ENCODE measurements at places on chromosomes 12 and 14.

- no peak for DNase-seq
Observed at GRCh38 chr12:51896236-51896635, 8.3 kb downstream of the ANKRD33 start.

GRCh38 chr14:61043506-61043905 is 62.5 kb downstream of the SLC38A6 start:
- DNase-seq, result no peak

- DNase-seq, result no peak
Observed at GRCh38 chr12:1853716-1854115, 33.4 kb downstream of the LRTM2 start.

- DNase-seq, result no peak
Observed at GRCh38 chr14:66105815-66106214, 380.4 kb upstream of the CCDC196 start.

DNA sequence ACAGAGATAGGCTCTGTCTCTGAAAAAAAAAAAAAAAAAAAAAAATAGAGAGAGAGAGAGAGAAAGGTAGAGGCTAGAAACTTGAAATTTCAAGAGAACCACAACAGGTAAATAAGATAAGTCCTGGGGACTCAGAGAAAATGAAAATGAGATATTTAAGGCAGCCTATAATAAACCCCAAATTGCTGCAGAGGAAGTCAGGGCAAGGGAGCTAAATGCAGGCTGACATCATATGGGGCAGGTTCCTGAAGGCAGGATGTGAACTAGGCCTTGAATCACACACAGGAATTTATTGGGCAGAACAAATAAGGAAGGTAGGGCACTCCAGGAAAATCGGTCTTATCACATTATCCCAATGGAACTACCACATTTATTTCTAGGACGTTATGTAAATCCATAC is 54.9 kb upstream of the NUDT4 start:
- no peak for DNase-seq

DNA sequence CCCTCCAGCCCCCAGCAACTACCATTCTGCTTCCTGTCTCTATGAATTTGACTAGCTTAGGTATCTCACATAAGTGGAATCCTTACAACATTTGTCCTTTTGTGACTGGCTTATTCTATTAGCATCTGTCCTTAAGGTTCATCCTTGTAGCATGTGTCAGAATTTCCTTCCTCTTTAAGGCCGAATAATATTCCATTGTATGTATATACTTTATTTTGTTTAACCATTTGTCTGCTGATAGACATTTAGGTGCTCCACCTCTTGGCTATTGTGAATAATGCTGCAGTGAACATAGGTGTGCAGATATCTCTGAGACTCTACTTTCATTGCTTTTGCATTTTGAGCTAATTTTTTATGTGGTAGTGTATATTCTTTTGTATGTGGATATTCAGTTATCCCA is 75.7 kb downstream of the SPATS2 start:
- no peak for DNase-seq

DNA sequence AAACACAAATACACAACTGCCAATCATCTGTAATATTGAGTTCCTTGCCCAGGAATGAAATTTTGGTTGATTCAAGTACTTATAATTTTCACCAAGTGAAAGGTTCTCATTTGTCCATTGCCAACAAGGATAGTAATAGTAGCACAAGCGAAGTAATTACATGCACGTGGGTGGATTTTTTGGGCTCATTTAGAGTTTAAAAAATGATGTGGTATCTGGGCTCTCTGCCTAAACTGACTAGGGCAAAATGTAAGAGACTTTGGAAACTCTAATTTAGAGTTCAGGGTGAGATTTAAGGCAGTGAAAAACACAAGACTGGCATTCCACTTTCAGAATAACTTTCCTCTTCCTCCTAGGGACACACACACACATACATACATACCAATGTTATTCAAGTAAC is 111.7 kb downstream of the MYRFL start:
- no peak for DNase-seq

- DNase-seq, result no peak
Observed at GRCh38 chr12:72570601-72571000, 298.4 kb downstream of the TRHDE start.

GRCh38 chr12:12439636-12440035 is 82.8 kb downstream of the BORCS5 start:
- peak; percentile 30 for DNase-seq

- no peak for DNase-seq
Observed at GRCh38 chr12:79624378-79624777, 66.4 kb downstream of the PAWR start.

DNA sequence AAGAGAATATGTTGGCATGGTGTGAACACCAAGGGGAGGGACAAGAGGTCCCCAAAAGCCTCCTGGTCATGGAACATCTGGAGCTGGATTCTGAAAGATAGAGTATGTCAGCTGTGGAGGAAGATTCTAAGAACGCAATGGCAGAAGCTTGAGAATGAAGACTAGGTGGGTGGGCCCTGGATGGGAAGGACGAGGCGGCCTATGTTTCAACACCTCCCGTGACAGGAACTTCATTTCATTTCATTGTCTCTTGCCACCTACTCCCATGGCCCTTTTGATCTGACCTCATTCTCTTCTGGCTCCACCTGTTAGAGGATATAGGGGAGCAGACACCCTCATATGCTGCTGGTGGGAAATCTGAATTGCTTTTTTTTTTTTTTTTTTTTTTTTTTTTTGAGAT is 3.3 kb downstream of the UNG start:
- DNase-seq, result no peak

DNA sequence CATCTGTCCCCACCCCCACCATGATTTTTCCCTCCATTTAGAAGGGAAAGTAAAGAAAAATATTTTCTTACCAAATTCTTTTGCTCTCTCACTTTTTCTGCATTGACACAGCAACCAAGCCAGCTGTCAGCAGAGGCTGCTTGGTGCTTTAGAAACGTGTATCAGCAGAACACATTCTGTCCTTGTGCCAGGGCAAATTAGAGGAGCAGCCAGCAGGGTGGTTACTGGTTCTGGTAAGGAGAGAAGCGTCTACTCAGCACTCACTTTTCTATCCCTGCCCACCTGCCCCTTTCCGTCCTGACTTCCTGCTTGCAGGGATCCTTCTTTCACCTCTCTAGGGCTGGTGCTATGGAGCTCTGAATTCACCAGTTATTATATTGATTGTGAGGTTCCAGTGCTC is 327.5 kb upstream of the PDE3A start:
- no peak for DNase-seq

DNA sequence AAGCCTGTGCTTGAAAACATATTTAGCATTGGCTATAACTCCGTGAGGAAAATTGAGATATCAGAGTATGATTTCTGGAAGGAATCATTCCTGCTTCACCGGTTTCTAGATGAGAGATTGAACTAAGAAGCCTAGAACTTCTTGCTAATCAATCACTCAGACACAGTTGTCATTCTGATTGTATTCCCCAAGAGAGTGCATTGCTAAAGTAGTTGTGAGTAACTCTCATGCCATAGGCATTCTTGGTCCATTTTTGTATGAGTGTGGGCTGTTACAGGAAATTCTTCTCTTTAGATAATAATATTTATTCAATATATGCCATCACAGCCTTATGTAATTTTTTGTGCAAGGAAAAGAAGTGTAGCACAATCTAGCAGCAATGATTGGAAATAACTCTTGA is 893.3 kb upstream of the MDGA2 start:
- no peak for DNase-seq

DNA sequence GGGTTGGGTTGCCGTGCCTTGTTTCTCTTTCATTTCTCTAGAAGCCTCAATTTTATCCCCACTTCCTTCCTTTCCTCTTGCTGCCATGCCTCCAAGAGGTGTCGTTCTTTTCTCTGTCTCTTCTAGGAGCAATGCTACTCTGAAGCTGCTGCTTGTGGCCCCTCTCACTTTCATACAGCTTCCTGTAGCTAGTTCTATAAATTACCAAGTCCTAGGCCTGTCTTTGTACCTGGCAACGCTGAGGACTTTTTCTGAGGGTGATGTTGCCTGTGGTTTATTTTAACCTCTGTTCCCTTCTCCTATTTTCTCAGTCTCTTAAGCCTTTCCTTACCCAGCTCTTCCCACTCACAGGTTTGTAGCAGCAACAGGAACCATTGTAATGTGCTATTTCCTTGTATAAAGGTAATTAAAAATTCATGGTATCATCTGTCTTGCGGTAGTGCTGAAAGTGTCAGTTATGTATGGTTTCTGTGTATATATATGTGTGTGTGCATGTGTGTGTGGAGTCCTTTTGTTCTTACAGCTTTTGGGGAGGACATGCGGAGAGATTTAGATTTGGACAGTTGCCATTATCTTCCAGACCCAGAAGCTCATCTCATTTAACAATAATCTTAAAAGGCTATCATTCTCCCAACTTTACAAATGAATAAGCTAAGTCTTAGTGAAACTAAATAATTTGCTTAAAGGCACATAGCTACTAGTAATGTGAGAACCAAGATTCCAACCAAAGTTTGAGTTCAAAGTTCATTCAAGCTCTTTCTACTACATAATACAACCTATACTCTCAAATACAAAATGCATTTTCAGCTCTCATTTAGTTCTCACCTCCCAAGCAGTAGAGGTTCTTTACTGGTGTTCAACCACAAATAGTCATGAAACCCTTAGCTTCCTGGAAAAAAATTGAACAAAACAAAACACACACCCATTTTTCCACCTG is 43.8 kb downstream of the DDHD1 start:
- DNase-seq, result peak; percentile 35

DNA sequence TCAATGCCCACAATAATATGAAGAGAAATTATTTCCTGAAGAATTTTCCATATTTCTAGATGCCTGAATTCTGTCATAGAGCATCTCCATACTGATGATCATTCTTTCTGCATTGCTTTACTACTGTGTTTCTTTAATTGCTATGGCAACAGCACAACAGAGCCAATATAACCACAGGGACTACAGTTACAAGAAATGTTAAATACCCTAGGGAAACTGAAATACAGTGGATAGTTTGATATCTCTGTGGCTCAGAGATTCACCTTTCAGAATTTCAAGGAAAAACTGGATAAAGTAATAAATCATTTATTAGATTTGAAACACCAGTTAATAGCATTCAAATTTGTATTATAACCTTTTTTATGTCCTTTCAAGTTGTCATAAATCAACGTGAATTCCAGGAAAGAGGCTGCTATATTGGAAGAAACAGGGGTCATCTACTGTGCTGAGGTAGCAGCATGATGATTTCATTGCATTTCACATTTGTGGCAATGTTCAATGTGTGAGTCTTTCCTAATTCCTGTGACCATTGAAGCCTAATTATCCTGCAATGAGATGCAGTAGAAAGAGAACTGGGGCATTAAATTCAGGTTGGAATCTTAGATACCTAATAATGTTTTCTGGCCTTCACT is 267.1 kb downstream of the LRFN5 start:
- DNase-seq, result no peak

Measured in effector memory CD8-positive, alpha-beta T cell (primary cell).